NCI-H748 treated with DMSO at 0.1 percent for 48 hours (cell line): ENCODE measurements at places on chromosomes 5 and 9.

DNA sequence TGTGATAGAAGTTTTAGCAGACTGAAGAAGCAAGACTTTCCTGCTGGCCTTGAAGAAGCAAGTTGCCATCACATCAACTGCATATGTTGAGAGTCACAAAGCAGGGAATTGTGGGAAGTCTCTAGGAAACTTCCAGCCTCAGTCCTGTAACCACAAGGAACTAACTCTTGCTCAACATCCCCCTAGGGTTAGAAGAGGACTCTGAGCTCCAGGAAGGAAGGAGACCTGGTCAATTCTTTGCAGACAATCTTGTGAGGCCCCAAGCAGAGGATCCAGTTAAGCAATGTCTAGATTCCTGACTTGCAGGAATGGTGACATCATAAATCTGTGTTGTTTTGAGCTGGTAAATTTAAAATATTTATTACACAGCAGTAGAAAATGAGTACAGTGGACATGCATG lies 18.6 kb upstream of the ZNF366 start:
- no peak for DNase-seq

GRCh38 chr5:157549283-157549629 lies 26.3 kb downstream of the ADAM19 start:
- no peak for DNase-seq

DNA sequence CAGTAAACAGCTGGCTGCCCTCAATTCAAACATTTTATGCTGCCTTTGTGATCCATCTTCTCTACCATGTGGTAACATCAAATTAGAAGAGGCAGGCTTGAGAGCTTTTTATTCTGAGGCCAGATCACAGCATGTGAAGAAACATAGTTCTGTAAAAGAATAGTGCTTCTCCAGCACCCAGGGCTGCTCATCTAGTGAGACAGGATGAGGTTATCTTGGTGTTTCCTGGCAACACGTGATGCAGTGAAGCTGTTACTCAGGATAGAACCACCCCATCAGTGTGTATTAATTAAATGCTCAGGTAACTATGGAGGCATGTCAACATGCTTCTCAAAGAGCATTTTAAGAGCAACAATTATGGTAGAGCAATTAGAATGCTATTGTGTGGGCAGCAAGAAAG lies 400.5 kb upstream of the ACO1 start:
- DNase-seq = peak; percentile 87

DNA sequence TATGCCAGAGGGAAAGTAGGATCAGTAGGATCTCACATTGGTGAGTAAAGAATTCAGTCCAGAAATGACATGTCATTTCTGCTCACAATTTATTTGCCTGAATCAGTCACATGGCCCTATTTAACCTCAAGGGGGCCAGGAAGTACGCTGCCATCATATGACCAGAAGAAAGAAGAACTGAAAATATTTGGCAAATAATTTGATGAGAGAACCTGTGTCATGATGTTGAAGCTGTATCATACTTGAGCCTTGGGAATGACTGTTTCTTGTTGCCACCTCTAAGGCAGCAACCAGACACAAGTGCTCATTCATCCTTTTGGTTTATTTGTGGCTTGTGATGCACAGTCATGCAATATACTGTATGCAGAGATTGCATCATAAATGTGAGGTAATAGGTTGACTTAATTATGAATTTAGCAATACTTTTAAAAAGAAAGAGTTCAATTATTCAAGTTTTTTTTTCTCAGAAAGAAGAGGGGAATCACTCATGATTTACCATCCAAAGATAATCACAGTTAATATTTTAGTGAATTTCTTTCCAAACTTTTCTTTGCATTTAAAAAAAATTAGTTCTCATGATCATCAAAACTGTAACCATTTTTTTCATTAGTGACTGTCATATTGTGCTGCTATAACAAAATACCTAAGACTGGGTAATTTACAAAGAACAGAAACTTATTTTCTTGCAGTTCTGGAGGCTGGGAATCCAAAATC lies 8.2 kb upstream of the ZFYVE16 start:
- no peak for DNase-seq

DNA sequence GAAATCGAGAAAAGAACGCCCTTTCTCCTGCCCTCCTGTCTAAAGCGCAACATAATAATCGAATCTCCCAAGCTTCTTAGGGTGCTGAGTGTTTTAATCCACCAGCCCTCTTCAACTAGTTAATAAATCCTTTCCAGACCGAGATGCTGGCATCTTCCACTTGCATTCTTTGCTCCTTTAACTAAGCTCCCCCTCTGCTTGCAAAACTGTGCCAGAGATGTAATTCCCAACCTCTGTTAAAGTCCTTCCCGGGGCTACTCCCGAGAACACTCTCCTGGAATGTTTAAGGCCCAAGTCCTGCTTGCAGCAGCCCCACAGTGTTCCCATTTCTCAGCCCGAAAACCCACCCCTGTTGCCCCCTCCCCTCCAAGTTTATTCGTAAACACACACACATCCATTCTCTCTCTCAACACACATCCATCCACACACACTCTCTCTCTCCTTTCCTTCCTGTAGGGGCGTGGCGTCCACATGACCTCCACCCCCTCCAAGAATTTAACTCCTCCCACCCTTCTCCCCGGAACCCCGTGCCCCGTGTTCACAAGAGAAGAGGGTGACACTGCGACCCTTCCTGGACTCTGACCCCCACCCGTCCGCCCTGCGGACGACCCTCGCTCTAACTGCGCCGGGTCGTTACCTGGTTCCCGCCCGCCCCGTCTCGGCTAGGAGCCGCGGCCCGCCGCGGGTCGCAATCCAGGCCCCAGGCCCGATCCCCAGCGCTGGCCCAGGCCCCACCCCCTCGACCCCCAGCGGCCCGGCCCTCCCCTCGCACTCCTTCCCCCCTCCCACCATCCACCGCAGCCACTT lies 7.0 kb upstream of the MGAT1 start:
- peak; percentile 77 for DNase-seq

DNA sequence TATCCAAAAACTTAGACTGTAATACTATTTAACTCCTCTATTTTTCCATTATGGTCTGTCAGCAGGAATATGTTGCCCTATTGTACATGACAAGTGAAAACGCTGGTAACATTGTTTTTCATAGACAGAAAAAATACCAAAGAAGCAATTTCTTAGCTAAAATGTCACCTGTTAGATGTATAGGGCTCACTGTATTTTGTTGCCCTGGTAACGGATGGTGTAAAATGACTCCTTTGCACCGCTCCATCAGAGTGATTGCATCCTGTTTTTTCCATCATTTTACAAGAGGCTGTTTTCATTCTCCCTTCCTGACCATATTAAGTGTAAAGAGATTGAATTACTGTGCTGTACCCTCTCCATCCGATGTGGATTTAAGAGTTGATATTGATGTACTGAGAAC lies 460.1 kb upstream of the TLE4 start:
- DNase-seq = peak; percentile 88

DNA sequence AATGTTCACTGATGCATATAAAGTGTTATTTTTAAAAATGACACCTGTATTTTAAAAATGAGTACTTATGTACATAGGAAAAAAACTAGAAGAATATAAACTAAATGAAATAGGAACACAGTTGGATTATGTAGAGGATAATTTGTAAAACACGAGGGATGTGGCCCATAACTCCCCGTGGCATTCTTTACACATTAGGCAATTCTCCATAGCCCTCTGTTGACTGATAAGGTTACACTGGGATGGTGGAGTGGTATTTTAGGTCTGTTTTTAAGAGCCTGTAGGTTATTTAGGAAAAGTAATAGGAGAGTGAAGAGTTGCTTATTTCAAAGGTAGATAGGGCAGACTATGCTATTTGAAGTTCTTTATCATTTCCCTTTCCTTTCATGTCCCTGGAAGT lies 1.8 kb downstream of the CAVIN4 start:
- no peak for DNase-seq
